ENCODE measurements at places on chromosomes 2 and 18.

DNA sequence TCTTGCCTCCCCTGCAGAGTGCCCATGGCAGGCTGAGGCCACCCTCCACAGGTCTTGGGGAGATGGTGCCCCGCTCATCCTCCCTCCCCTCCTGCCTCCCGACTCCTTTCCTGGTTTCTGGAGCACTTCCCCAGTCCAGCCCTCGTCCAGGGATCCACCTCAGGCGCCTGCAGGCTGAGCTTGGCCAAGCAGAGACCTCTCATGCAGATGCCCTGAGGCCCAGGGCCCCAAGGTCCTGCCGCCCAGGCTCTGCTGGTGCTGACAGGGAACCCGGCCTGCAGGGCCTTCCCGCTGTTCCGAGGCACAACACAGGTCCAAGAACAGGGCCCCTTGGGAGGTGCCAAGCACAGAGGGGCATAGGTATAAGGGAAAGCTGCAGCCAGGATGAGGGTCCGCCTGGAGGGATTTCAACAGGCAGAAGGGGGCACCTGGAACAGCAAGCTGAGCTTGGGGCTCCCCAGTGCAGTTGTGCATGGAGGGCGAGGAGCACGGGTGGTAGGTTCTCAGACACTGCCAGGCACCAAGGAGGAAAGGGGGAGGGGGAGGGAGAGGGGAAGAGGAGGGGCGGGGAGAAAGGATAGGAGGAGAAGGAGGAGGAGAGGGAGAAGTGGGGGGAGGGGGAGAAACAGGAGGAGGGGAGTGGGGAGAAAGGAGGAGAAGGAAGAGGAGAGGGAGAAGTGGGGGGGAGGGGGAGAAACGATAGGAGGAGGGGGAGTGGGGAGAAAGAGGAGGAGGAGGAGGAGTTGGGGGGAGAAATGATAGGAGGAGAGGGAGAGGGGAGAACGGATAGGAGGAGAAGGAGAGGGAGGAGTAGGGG lies 1.2 kb upstream of the ANO7 start:
- DNase-seq, result no peak

- DNase-seq, result no peak
Measured at GRCh38 chr2:215571689-215572088, 135.8 kb upstream of the FN1 start.

DNA sequence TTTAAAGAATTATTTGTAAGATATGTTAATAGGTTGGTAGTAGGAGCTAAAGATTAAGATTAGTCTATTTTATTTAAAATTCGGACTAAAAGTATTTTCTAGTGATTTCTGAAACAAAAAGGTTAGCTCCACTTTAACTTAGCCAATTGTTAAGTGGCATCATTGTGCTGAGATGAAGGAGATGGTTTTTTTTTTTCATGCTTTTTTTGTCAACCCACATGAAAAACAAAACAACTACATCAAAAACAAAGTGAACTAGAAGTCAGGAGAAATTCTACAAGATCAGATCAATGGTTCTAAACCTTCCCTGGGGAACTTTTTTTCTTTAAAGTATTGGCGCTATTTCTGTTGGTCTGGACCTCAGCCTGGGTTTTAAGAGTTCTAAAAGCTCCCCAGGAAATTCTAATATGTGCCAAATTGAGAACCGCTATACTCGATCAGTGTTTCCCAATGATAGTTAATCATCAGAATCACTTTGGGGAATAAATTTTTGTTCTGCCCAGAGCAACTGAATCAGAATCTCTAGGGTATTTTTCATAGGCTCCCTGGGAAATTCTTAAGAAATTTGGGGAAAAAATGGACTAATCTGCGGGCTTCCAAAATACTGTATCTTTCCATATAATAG lies 2.3 kb downstream of the ZC3H6 start:
- no peak for DNase-seq

DNA sequence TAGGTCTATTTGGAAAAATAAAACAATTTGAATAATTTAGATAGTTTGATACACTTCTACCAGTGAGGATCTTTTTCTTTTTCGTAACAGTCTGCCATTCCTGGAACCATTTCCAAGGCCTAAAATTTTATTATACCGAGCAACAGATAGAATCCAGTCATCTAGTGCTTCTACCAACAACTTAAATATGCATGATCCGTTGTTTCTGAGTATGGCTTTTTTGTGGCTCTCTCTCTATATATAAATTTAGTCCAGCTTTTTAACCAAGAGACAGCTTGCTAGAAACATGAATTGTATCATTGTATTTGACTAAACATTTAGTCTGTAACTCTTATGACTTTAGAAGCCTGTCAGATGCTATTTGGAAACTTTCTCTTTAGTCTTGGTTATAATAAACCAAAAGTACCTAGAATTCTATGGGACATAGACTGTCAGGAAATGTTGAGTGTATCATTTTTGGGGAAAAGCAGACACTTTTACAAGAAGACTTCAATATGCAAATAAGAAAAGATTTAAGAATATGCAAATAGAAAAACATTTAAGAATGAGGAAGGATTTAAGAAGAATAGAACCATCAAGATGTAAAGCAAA lies 161.4 kb downstream of the ZEB2 start:
- DNase-seq, result no peak

- no peak for DNase-seq
Measured at GRCh38 chr2:34045101-34045655, 446.1 kb upstream of the FAM98A start.

DNA sequence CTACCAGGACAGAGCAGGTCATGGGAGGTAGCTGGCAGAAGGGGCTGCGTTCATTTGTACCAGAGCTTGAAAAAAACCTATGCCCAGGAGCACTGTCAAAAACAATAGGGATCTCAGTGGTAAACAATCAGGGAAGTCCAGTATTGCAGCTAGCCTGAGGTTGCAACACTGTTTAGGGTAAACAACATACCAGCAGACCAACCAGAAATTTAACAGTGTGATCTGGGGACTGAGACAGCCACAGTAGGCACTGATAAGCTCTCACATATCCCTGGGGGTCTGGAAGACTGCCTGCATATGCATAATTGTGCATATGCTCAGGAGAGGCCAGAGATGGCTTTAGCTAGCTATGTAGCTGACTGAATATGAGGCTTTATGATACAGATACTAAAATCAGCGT lies 12.0 kb upstream of the ZCCHC2 start:
- DNase-seq, result no peak

DNA sequence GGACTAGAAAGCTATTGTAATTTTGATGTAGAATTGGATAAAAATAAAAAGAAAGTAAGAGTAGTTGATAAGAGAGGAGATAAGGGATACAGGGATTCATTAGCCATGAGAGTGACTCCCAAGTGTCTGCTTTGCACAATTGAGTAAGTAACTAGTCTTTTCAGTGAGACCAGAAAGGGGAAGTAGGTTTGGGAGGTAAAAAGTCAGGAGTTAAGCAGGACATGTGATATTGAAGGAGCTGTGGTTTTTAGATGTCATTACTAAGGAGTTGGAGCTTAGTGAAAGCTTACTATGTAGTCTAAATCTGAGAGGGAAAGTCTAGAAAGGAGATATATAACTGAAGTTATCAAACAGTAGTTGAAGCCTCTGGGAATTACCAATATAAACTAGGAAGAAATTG lies 93.4 kb downstream of the SLC5A7 start:
- no peak for DNase-seq

DNA sequence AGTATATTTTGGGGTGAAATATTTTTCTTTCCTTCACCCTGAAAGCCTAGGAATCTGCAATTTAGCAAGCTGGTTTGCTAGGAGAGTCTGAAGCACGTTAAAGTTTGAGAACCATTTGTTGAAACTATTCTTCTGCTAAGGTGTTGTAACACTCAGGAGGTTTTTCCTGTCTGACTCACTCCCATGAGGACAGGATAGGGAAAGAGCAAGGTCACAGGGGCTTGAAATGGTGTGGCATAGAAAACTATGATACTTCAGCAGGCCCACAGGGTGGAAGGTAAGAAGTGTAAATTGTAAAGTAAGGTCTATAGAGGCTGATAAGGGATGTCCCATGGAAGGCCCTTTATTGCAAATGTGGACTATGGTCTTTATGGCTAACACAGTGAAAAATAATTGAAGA lies 177.7 kb upstream of the ZC3H15 start:
- no peak for DNase-seq

DNA sequence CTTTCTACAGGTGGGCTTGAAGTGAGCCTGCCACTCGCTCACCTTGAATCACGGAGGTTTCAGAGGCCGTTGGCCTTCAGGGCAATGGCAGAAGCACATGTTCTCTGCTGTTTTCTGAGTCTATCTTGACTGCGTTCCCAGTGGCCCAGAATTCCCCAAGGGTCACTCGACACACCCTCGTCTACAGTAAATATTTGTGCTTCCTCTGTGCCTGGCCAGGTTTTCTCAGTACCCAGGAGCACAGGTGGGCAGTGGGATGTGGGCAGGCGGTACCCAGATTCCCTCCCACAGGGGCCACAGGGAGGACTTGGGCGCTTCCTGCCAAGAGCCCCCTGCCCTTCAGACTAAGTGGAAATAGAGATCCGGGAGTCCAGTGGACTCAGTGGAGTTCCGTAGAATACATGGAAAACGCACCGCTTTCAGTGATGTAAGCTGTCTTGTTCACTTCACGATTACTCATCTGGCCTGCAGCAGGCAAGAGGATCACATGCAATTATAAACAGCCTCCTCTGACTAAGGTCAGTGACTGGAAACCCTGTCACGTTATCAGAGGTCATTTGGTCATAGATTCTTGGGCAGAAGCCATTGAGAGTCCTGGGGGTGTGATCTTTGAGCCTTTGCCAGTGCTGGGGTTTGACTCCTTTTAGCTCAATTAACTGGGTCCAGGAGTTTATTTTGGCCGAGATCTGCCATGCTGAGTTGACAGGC lies 179.8 kb downstream of the NEDD4L start:
- no peak for DNase-seq

DNA sequence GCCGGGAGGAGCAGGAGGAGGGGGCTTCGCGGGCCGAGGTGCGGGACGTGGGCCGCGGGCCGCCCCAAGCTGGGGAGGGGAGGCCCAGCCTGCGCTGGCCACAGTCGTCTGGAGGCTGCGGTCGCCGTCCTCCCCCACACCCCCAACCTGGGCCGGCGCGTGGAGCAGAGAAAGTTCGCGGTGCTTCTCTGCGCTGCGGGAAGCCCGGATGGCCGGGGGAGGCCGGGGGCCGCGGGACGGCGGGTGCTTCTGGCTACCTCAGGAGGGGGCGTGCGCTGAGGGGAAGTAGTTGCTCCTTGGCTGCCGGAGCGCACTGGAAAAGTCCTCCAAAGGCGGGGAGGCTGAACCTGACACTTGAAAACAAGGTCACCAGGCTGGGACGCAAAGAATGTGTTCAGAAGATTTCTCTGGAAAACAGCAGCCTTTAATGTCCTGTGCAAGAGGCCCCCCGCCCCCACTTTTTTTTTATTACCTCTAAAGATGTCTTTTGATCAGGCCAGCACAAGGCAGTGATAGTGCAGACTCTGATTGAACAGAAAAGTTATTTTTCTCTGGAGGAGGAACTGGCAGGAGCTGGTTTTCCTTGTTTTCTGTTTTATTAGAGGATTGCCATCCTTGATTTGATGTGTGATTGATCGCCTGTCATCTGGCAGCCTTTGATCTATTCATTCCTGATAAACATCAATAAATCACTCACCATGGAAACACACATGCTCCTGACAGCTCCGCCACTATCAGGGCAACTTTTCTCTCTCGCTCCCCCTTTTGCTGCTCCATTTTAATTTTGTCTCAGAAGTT lies 1.6 kb downstream of the TSHZ1 start:
- no peak for DNase-seq

GRCh38 chr18:25044694-25045093 lies 307.3 kb downstream of the ZNF521 start:
- DNase-seq, result no peak
